ENCODE measurements at places on chromosomes 6 and 20.

GRCh38 chr20:36543184-36544133 lies 2.1 kb downstream of the MYL9 start:
- DNase-seq: peak; percentile 68

- no peak for DNase-seq
These were observed 357.5 kb downstream of the HDGFL1 start for GRCh38 chr6:22926790-22927354.

DNA sequence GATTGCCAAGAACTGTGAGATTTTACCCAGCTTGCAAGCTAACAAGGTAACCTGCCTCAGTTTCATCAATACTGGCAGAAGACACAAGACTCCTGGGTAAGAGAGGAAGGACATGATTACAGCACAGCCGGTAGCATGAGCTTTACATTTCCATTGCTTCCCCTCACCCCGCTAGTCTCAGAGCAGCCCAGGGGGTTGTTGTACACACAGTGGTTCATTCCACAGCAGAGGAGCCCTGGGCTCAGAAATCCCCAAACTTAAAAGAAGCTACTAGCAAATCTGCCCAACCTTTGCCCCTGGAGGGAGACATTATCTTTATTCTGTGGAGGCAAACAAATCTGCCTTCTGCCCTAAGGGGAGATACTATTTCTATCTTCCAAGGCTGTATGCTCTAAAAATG lies 17.1 kb upstream of the MTHFD1L start:
- no peak for DNase-seq

DNA sequence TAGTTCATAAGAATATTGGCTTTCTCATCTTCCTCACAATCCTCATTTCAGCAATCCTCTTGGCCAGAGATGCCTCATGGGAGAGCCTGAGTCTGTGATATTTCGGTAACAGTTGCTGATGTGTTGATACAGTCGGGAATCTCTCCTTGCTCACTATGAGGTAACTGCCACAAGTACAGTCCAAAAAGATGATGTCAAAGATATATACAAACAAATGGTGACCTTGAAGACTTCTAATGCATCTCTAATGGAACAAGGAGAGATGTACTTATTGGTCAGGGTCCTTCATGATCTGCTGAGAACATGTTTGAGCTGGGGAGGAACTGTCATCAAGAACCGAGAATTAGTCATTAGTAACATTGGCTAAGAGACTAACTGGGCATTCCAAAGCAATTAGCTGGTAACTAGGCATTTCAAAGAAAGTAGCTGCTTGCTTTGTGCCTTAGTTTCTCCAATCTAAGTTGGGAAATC lies 56.1 kb downstream of the FILIP1 start:
- DNase-seq: no peak

GRCh38 chr6:159720708-159721107 lies 6.6 kb upstream of the WTAP start:
- no peak for DNase-seq
